Hepatic stellate cell (primary cell): ENCODE measurements at places on chromosomes 16 and 17.

DNA sequence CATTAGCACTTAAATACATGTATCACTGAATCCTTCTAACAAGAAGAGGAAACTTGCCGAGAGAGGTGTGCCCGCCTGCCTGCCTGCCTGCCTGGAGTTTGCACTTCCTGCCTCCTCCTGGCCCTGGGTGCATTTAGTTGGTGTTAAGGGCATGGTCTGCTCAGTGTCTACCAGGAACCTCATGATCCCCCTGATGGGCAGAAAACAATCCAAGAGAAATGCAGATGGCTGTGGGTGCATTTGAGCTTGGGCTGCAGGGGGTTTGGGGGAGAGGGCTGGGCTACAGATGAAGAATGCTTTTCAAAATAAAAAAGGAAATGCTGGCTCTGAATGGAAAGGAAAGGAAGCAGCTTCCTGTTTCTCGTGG lies 10.1 kb downstream of the KSR1 start:
- DNase-seq = no peak

DNA sequence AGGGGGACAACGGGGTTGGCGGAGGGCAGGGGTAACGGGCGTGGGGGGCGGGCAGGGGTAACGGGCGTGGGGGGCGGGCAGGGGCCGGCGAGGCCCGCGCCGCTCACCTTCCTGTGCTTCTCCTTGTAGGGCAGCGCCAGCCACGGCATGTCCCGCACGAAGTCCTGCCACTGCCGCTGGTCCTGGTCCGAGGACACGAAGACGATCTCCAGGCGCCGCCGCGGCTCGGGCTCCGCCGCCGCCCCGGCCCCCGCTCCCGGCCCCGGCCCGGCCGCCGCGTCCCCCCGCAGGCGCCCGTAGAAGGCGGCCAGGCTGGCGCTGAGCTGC lies 401 bp downstream of the NXN start:
- DNase-seq = no peak

DNA sequence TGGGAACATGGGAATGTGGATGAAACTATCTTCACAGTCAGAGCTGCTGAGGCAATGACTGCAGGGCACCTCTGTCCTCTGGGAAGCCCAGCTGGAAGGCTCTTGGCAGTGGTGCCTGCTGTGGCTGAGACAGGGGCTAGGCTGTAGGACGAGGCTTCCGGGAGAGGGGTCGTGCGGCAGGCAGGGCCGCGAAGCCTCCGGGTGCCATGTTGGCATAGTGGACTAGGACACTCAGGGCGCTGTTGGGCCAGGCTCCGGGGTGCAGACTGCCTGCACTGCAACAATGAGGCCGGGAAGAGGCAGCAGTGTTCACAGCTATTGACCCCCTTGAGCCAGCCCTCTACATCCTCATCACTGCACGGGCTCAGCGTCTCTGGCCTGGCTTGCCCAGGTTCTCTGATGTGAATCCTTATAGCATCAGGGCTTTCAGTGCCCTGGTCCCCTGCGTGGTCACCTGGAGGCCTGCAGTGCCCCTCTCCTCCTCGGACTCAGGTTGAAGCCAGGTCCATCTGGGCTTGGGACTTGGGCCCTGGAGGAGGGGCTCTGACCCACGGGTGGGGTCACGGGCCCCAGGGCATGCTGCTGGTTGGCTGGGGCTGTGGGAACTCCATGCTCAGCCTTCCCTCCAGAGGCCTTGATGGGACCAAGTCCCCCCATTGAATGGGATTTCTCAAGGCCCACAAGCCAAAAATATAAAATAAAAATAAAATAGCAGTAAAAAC lies 91.6 kb downstream of the TNFRSF13B start:
- DNase-seq = no peak

GRCh38 chr17:52982331-52982730 lies 823.8 kb upstream of the CA10 start:
- DNase-seq = no peak

- DNase-seq = no peak
Observed at GRCh38 chr16:27920391-27920891, 143.1 kb downstream of the GSG1L start.

GRCh38 chr16:77214411-77215138 lies 15.4 kb downstream of the SYCE1L start:
- DNase-seq = no peak

DNA sequence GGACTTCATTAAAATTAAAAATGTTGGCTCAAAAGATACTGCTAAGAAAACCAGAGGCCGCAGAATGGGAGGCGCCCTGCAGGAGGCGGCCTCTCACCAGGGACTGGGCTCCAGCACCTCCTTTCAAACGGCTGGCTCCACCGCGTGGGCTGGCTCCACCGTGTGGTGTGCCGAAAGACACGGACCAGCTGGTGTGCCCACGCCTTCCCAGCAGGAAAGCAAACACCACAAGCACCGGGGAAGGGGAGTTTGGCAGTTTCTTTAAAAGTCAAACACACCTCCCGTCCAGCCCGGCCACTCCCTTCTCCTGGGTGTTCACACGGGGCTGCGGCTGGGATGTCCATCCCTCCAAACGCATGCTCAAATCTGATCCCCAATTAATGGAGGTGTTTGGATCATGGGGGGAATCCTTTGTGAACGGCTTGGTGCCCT lies 13.9 kb downstream of the HAGH start:
- peak; percentile 66 for DNase-seq

DNA sequence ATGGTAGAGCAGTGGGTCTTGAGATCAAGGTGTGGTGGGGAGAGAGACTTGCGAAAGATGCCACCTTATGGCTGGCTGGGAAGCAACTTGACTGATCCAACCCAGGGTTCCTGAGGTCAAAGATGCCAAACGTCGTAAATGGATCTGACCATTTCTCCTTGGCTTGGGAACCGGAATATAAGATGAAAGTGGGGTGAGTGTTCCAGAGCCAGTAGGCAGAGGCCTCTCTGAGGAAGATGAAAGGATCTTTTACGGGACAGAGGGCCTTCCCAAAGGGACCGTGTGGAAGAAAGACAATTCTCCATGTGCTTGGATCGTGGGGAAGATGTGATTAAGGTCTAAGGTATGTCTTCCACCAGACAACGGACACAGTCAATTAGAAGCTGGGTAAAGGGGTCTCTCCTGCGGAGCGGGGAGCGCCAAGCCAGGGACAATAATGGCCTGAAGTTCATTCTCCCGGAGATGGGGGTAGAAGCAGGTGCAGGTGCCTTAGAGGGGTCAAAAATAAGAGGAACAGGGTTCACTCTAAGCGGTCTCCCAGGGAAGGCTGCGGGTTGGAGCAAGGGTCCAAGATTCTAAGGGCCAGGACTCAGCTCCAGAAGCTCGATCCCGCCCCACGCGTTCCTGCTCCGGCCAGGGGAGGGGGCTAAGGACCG lies 800 bp downstream of the FXR2 start:
- DNase-seq = peak; percentile 58

GRCh38 chr16:17371299-17371698 lies 99.5 kb downstream of the XYLT1 start:
- no peak for DNase-seq

- no peak for DNase-seq
Observed at GRCh38 chr17:5418858-5419355, 555 bp downstream of the NUP88 start.
